Muscle of arm (tissue), 14 donors: ENCODE measurements at places on chromosomes 3 and 15.

DNA sequence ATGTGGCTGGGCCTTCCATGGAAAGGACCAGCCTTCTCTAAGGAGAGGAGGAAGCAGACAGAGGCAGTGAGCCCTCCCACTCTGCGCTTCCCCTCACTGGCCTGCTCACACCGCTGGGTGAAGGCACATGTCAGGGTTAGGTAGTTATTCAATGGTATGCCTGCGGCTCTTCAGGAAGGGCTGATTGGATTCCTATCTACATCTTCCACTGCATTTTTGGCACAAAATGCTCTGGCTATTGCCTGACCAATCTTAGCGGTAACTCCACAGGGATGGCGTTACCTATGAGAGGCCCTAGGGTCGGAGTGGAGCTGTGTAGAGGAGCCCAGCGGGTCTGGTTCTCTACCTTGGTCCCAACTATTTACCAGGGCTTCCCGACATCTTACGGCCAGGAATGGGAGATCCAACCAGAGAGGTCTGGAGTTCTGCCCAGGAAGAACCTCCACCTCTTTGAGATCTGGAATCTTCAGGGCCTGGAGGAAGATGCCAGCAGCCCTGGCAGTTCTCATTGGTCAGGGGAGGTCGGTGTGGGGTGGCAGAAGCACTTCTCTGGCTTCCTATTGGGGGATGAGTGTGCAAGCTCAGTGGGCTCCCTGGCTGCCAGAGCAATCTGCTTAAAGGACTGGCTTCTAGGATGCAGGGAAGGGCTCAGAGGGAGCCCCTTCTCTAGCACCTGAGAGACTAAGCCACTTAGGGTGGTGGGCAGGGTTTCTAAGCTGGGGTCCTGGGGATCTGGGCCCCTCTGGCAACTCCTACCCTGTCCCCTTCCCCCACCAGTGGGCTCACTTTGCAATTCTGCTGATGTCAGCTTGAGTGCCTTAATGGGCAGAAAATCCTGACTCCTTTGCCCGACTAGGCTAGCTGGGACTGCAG, 24.3 kb downstream of the SNX33 start:
- DNase-seq = no peak

- DNase-seq = no peak
These were observed 230.7 kb downstream of the BBX start for GRCh38 chr3:107753494-107753893.

DNA sequence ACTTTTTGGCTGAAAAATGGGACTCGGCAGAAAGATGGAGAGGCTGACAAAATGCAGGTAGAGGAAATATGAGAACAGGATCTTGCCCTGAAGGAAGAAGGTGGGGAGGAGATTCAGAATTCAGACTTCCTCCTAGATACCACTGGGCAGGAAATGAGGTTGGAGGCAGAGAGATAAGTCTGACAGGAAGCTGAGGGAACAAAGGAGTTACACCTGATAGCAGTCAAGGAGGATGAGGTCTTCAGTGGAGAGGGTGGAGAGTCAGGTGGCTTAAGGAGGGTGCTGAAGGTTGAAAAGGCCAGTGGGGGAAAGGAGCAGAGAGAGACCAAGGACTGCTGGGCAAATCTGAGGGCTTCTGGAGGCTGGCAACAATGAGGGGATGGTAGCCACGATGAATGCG, 56.8 kb downstream of the CCR4 start:
- no peak for DNase-seq

- DNase-seq = no peak
These were observed 12.9 kb upstream of the TM6SF1 start for GRCh38 chr15:83094583-83094982.

GRCh38 chr15:33782966-33783365, 185.3 kb upstream of the CHRM5 start:
- no peak for DNase-seq

- DNase-seq = no peak
These were observed 18.6 kb downstream of the NMD3 start for GRCh38 chr3:161239700-161240099.

DNA sequence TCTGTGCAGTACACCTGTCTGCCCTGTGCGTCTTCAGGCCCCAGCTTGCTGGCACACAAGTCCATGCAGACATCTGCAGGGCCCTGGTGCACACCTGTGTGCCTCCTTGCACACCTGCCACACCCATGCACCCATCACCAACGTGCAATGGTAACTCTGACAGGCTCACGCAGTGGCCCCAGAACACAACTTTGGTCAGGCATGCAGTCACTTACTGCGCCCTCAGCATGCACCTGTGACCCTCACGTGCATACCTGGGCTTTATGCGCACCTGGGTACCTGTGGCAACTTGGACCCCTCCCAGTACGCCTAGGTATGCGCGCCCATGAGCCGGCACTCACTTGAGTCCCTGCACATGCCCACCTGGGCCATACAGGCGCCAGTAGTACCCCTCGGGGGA, 1.7 kb downstream of the PLXND1 start:
- no peak for DNase-seq

GRCh38 chr15:39247574-39247973, 333.3 kb upstream of the THBS1 start:
- DNase-seq = no peak

DNA sequence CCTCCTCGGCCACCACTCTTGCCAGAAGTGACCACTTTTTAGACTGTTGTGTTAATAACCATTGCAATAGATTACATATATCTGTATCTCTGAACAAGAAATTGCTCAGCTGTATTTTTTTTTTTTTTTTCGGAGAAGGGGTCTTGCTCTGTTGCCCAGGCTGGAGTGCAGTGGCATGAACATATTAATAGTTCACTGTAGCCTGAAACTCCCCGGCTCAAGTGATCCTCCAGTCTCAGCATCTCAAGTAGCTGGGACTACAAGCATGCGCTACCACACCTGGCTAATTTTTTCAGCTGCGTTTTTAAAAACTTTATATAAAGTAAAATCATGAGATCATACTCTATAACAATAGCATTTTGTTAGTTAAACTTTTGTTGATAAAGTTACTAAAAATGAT, 609.0 kb downstream of the ZNF385D start:
- DNase-seq = no peak

DNA sequence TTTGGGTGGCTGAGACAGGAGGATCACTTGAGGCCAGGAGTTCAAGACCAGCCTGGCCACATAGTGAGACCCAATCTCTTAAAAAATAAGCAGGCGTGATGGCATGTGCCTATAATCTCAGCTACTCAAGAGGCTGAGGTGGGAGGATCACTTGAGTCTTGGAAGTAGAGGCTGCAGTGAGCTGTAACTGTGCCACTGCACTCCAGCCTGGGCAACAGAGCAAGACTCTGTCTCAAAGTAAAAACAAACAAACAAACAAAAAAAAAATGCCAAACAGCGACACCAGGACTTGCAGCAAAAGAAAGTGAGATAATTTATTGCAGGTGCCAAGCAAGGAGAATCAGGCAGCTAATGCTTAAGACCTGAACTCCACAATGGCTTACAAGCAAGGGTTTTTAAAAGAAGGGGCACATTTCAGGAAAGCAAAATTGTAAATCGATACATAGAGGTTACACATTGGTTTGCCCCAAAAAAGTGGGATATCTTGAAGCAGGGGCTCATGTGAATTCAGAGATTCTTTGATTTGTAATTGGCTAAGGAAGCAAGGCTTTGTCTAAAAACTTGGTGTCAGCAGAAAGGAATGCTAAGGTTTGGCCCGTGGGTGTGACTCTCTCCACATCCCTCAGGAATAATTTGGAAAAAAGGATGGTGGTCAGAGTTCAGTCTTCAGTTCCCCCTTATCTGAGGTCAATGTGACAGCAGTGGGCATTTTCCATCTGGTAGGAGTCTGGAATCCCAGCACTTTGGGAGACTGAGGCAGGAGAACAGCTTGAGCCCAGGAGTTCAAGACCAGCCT, 5.2 kb upstream of the MPI start:
- DNase-seq = no peak

DNA sequence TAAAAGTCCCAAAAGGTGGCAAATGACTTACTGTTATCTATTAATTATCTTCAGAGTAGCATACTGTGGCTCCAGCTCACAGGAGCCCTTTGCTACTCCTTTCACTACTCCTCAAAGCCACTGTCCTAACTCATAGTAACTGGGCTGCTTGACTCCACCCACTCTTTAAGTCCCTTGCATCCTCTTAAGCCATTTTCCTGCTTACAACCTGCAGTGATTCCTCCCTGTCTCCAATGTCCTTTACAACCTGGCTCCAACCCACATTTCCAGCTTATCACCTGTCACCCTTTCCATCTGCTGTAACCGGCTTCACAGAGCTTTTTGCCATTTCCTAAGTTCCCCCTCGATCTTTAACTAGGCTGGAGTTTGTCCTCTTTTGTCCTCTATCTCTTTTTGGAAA, 388.1 kb downstream of the FGF12 start:
- no peak for DNase-seq

GRCh38 chr15:60009980-60010732, 6.0 kb downstream of the FOXB1 start:
- no peak for DNase-seq

- no peak for DNase-seq
These were observed 56.0 kb downstream of the RFX7 start for GRCh38 chr15:56187665-56188064.
